ENCODE measurements at places on chromosomes 2 and 18.

- DNase-seq = no peak
Measured at GRCh38 chr2:54634564-54635511, 88.6 kb upstream of the EML6 start.

DNA sequence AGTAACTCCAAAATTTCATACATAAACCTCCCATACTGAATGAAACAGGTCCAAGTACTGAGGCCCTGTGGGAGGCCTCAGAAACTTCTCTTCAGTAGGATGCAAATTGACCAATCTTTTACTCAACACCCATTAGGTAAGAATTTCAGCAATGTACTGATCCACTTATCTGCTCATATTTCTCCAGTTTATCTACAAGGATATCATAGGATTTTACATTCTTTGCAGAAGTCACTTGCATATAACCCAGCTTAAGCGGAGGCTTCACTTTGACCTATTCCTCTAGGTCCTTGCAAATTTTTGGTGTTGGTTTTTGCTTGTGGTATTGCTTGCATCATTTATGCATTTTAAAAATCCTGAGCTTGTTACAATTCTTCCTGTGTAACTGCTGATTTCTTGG is 28.8 kb upstream of the SLC3A1 start:
- no peak for DNase-seq

GRCh38 chr2:99803846-99804245 is 314.0 kb upstream of the REV1 start:
- no peak for DNase-seq

DNA sequence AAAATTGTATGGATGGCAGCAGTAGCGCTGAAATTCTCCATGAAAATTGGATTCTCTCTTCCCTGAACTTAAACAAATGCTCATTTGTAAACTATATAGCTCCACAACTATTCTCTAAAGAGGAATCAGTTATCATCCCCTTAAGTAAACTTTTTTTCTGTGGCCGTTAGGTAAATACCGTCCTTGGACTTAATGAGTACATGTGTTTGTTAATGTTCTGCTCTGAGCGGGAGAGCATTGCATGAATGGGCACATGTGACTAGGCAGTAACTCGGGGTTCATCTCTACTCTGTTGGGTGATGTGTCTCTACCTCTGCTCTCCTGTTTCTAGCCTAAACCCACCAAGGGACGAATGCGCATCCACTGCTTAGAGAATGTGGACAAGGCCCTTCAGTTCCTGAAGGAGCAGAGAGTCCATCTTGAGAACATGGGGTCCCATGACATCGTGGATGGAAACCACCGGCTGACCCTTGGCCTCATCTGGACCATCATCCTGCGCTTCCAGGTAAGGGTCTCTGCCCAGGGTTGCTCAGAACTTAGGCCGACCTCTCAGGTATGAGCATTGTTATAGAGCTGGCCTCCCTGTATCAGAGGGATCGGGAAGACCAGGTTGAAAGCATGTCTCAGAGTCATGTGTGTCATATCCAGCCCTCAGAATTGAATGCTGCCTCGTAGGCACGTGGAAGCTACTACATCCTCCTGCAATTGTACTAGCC is 111.5 kb upstream of the EML6 start:
- DNase-seq = no peak

GRCh38 chr2:112141626-112142007 is 3.4 kb downstream of the FBLN7 start:
- DNase-seq = no peak

- DNase-seq = no peak
Measured at GRCh38 chr18:58668211-58668610, 3.1 kb upstream of the MALT1 start.

DNA sequence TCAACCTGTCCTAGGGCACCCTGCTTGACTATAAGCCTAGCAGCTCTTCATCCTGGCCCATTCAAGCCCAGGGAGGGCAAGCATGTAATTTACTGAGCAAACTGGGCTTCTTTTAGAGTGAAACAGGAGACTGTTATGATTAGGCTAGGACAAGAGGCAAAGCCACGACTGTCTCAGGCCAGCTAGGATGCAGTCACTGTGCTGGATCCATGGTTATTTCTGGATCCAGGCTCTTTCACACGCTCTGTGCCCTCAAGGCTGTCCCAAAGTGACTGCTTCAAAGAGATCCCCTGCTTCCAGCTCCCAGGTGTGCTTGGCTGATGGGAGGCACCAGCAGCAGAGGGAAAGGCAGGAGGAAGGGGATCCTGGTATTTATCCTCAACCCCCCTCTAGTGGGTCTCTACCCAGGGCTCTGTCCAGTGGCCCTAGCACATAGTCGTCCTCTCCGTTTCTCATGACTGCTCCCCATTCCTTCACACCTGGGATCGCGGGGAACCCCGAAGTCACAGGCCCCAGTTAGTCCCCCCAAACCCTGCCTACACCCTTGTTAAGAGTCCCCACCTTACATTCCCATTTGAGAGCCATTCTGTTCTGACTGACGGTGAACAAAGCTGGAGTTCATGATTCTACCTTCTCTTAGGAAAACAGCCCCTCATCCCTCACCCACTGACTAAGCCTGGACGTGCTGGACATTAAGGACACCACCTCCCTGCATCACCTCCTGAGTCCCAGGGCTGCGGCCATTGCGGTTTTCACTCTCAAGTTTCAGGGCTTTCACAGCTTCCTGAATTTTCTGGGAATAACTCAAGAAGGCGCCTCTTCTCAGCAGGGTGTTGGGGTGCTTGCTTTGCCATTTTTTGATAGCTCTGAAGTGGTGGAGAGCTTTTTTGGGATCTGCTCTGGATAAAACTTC is 63.2 kb downstream of the POLR1A start:
- DNase-seq = no peak

DNA sequence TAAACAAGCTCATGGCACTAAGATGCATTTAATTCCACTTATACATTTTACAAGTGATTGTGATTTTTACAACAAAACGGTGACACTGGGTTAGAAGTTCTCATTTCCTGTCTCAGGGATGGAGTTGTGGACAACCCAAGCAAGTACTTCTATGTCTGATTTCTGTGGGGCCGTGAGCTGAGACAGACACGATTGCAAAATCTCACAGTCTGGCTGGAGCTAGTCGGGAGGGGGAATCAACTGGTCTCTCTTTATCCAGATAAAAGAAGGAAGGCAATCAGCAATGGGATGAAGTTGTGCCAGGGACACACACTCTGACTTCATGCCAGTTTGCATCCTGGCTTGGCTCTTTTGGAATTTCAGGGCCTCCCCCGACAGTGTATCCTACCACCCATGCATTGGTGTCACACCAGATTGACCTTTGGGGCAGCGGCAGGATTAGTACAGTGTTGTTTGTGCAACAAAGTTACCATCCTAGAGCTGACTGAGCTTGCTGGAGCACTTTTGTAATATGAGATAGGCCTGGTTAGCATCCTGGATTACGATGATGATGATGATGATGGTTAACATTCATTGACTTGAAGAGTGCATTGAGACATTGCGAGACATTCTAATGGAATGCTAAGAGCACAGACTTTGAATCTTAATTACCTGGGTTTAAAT is 98.8 kb downstream of the CTAGE1 start:
- peak; percentile 55 for DNase-seq

- DNase-seq = peak; percentile 51
Measured at GRCh38 chr2:168705534-168706470, 96.6 kb upstream of the NOSTRIN start.

DNA sequence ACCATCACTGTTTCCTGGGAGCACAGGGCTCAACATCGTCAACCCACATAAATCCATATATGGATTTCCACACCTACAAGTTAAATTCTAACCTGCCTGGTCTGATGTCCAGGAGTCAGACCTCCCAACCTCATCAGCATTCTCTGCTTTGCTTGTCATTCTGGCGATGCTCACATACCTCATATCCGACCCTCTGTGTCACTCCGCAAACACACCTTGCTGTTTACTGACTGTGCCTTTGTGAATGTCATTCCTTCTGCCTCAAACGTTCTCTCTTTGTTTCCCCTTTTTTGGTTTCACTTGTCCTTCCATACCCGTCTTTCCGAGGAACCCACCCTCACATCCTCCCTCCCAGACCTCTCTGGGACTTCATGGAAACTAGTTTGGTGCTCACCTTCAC is 187.1 kb downstream of the ACTR3 start:
- DNase-seq = no peak

DNA sequence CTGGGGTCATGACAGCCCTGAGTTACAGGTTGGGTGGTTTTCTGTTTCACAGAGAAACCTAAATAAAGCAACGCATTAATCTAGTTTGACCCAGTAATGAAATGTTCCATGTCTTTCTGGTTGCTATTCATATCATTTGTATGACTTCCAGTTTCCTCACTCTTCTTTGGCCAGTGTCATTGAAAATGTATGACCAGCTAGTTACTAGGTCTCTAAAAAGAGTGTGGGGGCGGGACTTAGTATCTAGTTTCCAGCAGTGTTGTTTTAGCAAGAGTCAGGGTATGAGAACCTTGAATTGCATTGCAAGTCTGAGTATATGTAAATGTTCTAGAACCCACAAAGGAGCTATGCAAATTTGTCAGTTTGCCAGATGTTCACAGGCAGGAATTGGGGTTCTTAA is 47.7 kb downstream of the SLC9A2 start:
- no peak for DNase-seq

DNA sequence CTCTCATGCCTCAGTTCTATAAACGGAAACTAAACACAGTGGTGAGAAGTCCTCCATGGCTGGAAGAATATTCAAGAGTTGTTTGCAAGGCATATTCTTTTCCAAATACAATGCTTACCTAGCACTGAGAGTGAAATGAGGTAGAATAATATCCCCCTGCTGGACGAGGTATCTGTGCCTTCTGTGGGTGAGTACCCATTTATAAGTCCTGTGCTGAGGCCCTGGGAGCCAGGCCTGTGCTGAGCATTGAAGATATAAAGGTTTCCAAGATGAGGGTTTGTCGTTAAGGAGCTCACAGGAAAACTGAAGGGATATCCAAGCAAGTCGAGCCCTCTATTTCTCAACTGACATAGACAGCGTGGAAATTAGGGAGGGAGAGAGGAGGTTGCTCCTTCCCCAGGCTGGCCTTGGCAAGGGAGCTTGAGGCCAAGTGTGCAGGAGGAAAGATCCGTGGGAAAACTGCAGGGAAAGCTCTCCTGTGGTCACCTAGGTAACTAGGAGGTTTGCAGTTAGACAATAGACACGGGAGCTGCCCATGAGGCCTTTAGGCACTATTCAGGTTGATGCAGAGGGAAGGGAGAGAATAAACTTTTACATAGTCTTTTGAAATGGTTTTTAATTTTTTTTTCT is 17.6 kb downstream of the PTPRM start:
- DNase-seq = no peak

DNA sequence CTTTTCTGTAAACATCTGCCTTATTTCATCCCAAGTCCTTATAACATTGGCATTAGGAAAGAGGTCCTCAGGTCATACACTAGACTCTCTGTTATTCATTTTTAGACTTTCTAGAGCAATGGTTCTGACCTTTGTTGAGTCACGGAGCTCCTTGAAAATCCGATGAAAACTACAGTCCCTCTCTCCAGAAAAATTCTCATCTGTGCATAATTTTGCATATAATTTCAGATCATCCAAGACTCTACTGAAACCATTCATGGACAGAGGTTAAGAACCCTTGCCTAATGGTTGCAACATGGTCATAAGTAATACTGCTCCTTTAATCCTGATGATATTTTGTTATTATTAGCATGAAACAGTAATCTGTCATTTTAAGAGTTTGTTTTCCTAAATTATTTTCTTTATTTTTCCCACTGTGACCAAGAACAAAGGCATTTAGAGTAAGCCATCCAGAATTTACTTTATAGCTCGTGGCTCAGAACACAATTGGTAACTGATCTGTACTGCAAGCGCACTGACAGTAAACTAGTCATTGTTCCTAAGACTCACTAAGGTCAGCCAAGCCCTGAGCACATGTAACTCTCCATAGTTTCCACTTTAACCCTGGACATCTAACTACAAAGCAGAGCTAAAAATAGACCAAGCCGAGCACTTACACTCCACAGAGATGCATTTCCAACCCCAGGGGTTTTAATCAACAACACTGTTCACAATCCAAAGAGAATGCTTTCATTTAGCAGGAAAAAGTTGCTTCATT is 8.4 kb downstream of the MYOM1 start:
- no peak for DNase-seq

DNA sequence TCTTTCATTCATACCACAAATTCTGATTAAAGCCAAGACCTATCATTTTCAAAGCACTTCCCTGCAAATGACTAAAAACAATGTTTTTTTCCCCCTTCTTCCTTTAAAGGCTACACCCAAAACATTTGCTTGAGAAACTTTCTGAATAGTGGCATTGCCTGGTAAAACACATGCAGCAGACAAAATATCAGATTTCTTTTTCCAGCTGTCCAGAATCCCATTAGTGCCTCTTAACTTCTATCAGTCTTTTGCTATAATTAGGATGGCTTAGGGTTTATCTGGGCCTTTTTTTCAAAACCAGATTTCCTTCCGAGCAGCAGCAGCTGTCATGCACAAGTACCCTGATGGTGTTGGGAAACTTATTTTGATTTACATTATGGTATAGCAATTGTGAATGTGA is 50.6 kb downstream of the ALPK2 start:
- no peak for DNase-seq

DNA sequence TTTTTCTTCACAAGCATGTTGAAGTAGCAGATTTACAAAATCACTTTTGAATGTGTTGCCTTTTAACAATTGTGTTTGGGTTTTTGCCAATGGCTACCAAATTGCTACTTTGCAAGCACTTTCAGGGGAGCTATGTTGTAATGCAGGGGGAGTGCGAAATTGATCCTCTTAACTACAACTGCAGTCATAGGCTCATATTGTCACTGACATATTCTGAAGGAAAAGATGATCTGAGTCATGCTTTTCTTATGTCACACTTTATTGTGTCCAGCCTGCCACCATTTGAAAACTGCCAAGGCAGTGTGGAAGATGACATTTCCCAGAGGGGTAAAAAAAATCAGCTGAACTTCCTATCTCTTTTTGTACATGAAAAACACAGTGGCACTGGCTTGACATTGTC is 74.9 kb downstream of the GPD2 start:
- DNase-seq = no peak

DNA sequence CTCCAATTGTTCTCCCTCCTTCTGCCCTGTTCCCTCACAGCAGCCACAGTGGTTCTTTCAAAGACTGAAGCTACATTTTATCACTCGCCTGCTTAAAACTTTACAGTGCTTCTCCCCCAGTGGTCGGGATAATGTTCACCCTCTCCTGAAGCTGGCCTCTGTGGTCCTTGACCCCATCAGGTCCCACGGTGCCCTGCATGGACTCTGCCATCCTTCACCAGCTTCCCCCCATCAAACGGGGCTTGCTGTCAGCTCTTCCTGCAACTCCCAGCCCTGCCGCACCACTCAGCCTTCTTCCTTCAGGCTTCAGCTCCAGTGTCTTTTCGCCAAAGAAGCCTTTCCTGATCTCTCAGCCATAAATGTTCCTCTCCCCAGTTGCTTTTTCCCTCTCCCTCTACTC is 118.1 kb downstream of the NEDD4L start:
- DNase-seq = no peak

- DNase-seq = peak; percentile 71
Measured at GRCh38 chr2:235909358-235909757, 258.8 kb downstream of the GBX2 start.

- DNase-seq = no peak
Measured at GRCh38 chr2:172404824-172405223, 22.6 kb upstream of the ITGA6 start.

DNA sequence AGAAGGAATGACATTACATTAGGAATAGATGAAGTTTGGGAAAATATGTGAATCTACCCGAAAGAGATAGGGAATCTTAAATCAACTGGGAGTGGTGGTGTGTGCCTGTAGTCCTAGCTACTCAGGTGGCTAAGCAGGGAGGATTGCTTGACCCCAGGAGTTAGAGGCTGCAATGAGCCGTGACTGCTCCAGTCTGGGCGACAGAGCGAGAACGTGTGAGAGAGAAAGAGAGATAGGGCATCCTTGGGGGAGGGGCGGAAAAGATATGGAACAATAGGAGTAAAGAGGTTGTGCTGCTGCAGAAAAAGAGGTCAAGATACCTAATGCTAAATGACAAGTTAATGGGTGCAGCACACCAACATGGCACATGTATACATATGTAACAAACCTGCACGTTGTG is 47.1 kb upstream of the ADAM23 start:
- DNase-seq = no peak
